ENCODE measurements at places on chromosomes 13 and 19.

DNA sequence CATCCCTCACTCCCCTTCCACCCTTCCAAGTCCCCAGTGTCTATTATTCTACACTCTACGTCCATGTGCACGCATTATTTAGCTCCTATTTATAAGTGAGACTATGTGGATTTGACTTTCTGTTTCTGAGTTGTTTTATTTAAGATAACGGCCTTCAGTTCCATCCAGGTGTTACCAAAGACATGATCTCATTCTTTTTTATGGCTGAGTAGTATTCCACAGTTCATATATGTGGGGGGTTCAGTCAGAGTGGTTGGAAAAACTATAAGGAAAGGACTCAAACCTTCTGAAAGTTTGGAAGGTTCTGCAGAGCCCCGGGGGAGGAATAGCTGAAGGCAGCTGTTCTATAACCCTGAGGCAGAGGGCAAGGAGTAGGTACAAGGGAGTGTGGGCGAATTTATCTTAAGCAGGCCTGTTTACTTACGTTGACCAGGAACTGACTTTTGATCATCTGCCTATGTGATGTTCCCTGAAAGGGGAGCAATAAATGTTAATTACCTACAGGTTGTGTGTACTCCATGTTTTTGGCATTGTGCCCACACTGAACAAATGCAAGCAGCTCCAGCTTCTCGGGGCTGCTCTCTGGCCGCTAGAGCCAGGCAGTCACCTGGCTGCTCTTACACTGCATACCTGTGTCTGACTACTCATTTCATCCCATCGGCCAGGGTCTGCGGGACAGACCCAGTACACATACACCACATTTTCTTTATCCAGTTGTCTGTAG lies 13.5 kb upstream of the ADGRE1 start:
- no peak for DNase-seq

GRCh38 chr13:94513026-94513425 lies 33.5 kb upstream of the DCT start:
- no peak for DNase-seq

DNA sequence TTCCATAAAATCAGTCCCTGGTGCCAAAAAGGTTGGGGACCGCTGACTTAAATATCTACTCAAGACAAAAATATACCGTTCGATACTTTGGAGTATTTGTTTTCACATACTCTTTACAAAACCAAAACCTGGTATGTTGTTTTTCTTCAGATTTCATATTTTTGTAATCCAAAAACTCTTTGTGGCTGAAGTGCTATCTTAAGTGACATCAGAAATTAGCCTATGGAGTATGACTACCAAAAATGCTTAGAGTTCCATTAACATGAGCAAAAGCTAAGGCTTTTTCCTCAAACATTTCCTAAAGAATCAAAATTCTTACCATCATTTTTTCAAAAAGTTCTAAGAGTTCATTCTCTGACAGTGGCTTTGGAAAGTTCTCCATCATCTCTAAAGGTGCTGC lies 52.0 kb downstream of the DIAPH3 start:
- DNase-seq = no peak

GRCh38 chr19:8445488-8446001 lies 770 bp downstream of the HNRNPM start:
- DNase-seq = no peak

DNA sequence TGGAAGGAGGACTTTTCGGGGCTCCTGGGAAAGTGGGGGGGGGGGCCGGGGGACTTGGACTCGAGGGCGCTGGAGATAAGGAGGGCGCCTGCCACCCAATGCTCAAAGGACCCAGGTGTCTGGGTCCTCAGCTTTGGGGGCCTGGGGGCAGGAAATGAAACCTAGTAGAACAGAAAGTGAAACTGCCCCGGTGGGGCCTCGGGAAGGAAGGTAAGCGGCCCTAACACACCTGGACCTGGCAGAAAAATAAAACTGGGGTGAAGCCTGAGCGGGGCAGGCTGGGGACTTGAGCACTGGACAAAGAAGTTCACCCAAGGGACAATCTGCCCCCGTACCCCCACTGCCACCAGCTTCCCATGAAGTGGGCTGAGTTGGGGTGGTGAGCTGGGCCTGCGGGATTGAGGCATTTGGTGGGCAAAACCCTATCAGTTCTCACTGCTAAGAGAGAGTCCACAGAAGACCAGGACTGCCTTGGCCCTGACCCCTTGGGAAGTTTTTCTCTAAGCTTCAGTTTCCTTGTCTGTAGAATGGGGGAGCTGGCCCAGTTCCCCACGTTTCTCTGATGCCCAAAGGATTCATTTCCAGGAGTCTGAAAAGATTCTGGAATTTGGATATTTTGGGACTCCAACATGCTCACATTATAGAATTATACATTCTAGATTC lies 2.3 kb downstream of the PRKD2 start:
- DNase-seq = no peak

GRCh38 chr19:31597616-31598015 lies 248.4 kb upstream of the TSHZ3 start:
- no peak for DNase-seq

GRCh38 chr19:17086120-17086519 lies 10.5 kb downstream of the MYO9B start:
- no peak for DNase-seq

DNA sequence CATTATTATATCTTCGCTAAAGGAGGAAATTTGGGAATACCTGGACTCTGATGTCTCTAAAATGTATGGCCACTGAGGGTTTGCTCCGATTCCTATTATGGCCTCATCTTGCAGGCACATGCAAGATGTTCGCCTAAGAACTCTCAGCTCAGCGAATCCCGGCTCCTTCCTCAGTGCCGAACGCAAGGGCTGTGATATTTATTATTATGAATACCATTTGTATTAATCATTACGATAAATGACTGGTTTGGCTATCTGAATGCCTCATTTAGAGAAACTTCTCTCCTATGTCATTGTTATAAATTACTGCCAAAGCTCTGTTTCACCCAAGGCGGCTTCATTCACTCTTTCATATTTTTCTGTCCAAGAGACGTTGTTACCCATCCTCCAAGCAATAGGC lies 369.7 kb upstream of the TSHZ3 start:
- DNase-seq = no peak

- DNase-seq = no peak
Observed at GRCh38 chr13:40540328-40541044, 126.0 kb downstream of the FOXO1 start.

DNA sequence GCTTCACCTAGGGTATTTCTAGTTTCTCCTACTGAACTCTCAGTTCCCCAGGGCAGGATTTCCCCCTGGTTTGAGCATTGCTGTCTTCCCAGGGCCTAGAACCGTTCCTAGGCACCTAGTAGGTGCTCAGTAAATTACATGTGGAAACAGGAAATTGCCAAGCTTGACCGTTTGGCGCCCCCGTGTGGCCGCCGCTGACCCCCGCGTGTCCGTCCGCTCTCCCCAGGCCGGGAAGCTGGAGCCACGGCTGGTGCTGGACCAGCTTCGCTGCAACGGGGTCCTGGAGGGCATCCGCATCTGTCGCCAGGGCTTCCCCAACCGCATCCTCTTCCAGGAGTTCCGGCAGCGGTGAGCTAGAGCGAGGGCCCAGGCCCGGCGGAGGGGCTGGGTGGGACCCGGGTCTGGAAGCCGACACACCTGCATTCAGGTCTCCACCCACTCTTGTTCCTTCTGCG lies 55.5 kb downstream of the MYH14 start:
- DNase-seq = no peak

DNA sequence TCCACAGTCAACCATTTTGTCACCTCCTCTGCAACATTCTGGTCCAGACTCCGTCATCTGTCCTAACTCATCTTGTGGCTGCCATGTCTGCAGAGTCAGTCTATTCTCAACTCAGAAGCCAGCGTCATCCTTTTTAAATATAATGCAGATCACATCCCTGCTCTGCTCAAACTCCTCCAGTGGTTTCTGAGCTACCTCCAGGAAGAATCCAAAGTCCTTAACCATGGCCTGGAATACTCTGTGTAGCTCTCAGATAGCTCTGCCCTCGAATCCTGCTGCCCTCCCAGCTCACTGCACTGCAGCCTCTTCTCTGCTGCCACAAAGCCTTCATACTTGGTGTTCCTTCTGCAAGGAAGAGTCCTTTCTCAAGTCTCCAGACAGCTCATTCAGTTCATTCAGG lies 190.8 kb downstream of the FOXO1 start:
- DNase-seq = no peak

DNA sequence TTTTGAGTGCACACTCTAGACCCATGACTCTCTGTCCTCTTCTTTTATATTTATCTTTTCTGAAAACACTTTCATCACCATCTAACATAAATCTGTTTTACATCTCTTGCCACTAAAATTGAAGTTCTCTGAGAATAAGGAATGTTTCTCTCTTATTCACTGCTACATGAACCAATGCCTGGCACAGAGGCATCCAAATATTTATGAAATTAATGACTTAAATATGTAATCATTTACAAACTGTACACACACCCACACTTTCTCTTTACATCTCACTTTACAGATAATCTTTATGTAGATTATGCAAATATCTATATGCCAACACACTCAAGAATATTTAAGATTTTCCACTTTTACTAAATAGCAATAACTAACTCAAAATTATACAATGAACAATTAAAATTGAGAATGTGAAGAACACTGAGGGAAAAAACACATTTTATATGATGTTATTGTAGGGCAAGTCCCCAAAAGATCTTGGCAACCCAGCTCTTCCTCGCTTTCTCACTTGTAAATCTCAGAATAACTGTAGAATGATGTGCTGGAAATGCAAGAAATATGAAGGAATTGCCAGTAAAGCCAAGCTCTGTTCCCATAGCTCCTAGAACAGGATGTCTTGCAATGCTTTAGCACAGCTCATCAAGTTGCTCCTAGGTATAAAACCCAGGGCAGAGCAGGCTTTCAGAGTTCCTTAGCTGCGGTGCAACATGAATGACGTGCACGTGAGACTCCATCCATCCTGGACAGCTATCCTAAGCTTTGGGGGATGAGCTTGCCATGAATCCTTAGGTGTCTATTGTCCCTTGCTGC lies 50.7 kb downstream of the UGGT2 start:
- DNase-seq = no peak

DNA sequence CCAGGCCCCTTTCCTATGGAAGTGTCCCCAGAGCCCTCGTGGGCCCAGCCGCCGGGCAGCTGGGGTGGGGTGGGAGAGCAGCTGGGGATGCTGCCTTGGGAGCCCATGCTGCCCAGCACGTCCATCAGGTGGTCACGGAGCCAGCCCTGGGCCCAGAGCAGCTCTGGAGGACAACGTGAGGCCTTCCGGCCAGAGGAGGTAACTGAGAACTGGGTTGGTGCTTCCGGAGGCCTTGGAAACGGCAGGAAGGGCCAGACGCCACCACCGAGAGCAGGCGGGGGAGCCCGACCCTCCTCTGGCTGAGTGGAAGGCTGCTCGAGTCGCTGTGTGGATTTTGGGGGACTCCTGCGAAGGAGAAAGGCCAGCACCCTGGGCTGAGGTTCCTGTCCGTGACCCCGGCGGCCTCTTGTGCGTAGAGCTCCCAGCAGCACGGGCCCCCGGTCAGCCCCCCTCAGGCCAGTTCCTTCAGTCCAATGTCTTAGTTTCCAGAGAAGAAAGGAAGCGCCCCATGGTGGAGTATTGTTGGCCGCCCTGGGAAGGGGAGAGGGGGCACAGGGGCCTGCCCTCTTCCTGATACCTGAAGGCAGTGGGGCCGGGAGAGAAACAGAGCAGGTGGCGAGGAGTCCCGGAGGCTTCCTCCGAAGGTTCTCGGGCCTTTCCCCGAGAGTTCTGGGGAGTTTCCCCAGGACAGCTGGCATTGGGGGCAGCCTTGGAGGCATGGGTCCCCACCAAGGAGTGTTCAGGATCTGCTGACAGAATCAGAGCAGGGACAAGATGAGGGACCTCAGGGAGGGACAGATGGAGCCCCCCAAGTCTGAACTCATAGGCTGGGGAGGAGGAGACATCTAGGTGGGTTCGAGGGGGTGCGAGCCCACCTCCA lies 68.8 kb downstream of the MLLT1 start:
- no peak for DNase-seq

Data from NCI-H2081 treated with DMSO at 0.1 percent for 48 hours (cell line).